Fibroblast of lung (primary cell): ENCODE measurements at places on chromosomes 3 and 15. TPM values are rescaled to one million over a fixed set of nuclear protein-coding genes. Genes with fewer than 3 reads are reported as not detected.
A peak's percentile ranks its signal among the peaks of the same experiment; 100 is the strongest.

DNA sequence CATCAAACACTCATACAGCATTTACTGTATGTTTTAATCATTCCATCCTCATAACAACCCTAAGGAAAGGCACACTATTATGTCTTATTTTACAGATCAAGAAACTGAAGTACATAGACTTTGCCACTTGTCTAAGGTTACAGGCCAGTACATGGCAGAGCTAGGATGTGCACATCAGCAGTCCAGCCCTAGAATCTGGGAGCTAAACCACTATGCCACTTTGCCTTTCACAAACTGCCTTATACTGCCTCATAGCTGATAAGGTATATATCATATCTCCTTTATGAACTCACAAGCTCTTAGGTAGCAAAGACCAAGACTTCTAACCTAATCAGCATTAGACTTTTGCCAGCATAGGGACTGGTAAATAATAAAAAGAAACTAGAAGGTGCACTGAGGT, 49.1 kb downstream of the MYO9A start:
- no peaks in the 10 kb centered on the region for H3K36me3 ChIP-seq
- H3K27me3 ChIP-seq, result no peaks in the 10 kb centered on the region
- H3K27ac ChIP-seq, result no peak overlapping the region
- no peak overlapping the region for H3K4me3 ChIP-seq
- DNase-seq, result no peak
- H3K4me1 ChIP-seq, result no peaks in the 10 kb centered on the region

DNA sequence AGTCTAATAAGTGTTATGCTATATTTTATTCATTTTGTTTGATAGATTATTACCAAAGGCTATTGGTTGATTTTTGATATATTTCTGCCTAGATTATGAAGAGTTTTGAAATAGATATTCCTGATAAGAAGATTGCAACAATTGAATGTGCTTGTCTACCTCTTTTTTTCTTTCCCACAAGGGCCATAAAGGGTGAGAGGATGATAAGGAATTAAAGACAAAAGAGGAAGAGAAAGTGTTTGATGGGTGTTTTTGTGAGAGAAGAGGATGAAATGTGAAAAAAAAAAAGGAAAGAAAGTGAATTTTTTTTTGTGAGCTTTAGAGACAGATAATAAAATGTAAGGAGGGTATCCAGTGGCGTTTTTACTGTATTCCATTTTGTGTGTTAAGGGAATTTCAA, 244.4 kb downstream of the CHST2 start:
- DNase-seq, result no peak
- H3K4me3 ChIP-seq, result no peak overlapping the region
- H3K27me3 ChIP-seq, result no peaks in the 10 kb centered on the region
- H3K27ac ChIP-seq, result no peak overlapping the region

GRCh38 chr15:62878070-62878469, 164.5 kb upstream of the TPM1 start:
- no peak for DNase-seq
- no peak overlapping the region for H3K4me3 ChIP-seq
- no peaks in the 10 kb centered on the region for H3K27me3 ChIP-seq
- no peaks in the 10 kb centered on the region for H3K4me1 ChIP-seq
- no peak overlapping the region for H3K27ac ChIP-seq
- no peaks in the 10 kb centered on the region for H3K36me3 ChIP-seq

- H3K27ac ChIP-seq, result no peak overlapping the region
- DNase-seq, result no peak
- no peaks in the 10 kb centered on the region for H3K27me3 ChIP-seq
- peaks cover 2% of the 10 kb centered on the region for H3K4me1 ChIP-seq
- peak overlapping the region; percentile 90 for H3K4me3 ChIP-seq
Observed at GRCh38 chr3:123068601-123069381, 2.0 kb downstream of the PDIA5 start.

DNA sequence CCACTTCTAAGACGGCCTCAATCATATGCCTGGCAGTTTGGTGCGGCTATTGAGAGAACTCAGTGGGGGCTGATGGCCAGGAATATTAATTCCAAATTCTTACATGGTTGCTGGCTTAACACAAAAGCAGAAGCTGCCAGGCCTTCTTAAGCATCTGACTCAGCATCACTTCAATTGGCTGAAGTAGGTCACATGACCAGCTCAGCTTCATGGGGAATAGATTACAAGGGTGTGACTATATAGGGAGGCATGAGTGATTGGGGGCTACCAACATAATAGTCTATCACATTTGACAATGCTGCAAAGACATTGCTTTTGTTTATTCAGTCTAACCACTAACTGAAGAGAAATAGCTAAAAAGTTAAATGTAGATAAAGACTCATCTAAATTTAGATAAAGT, 101.6 kb upstream of the ANKRD28 start:
- H3K36me3 ChIP-seq, result no peaks in the 10 kb centered on the region
- peak; percentile 69 for DNase-seq
- H3K4me1 ChIP-seq, result no peaks in the 10 kb centered on the region

GRCh38 chr15:85800478-85801123, 5.9 kb upstream of the KLHL25 start:
- no peaks in the 10 kb centered on the region for H3K36me3 ChIP-seq
- H3K27ac ChIP-seq, result no peak overlapping the region
- H3K4me3 ChIP-seq, result no peak overlapping the region
- DNase-seq, result peak; percentile 66
- H3K4me1 ChIP-seq, result no peaks in the 10 kb centered on the region

- DNase-seq, result no peak
- H3K36me3 ChIP-seq, result no peaks in the 10 kb centered on the region
- no peak overlapping the region for H3K4me3 ChIP-seq
- no peak overlapping the region for H3K27ac ChIP-seq
- no peaks in the 10 kb centered on the region for H3K4me1 ChIP-seq
- H3K27me3 ChIP-seq, result no peaks in the 10 kb centered on the region
Observed at GRCh38 chr15:49718234-49718633, 97.4 kb downstream of the DTWD1 start.

DNA sequence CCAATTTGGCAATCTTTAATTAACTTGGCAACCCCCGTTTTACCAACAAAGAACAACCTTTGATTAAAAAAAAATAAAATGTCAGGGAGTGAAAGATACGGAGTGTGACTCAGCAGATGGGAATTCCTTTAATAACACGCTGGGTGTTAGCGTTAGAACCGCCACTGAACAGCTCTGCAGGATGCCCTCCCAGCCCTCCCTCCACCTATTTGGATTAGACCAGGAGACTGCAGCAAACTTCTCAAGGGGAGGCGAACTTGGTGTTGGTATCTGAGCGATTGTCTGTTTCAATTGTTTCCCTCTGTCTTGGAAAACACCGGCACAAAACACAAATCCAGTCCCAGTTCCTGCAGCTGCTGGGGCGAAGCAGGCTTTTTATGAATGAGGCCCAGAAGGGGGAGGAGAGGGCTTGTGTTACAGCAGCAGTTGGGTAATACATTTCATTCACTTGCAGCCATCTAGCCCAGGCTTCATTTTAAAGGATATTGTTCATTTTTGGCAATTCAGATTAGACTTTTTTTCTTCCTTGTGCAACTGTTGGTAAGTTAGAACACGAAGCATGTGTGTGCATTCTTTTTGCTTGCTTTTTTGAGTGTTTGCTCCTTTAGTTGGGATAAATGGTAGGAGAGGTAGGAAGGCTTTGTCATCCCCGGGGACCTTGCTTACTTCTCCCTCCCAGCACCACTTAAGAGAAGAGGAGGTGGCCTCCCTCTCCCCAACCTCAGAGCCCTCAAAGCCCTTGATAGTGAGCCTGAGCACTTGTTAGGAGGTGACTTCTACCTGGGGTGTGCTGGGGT, 152.3 kb downstream of the IGF1R start:
- H3K4me1 ChIP-seq, result peaks cover 16% of the 10 kb centered on the region
- no peaks in the 10 kb centered on the region for H3K36me3 ChIP-seq
- H3K27ac ChIP-seq, result no peak overlapping the region
- peak; percentile 83 for DNase-seq
- H3K4me3 ChIP-seq, result no peak overlapping the region

DNA sequence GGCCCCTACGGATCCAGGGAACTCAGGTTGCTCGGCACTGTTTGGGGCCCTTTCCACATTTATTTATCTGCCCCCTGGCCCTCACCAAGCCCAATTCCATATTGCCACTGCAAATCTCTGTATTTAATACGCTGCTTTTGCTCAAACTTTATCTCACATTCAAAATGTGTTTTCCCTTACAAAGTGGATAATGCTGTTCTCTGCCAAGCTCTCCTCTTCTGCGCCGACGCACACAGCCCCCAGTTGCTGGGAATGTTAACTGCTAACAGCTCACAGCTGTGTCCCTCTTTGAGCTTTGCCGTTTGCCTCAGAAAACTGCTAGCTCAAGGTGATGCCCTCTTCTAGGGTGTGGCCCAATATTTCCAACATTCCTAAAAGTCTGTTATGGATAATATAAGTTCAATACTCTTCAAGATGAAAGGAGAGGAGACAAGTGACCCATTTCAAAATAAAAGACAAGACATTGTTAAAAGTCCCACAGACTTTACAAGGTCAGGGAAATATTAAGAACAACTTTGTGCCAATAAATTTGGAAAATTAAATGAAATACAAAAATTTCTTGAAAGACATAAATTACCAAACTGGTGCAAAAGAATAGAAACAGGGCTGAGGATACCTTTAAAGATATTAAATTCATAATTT, 12.6 kb upstream of the FBN1 start:
- no peak overlapping the region for H3K4me3 ChIP-seq
- peaks cover 2% of the 10 kb centered on the region for H3K4me1 ChIP-seq
- no peaks in the 10 kb centered on the region for H3K27me3 ChIP-seq

DNA sequence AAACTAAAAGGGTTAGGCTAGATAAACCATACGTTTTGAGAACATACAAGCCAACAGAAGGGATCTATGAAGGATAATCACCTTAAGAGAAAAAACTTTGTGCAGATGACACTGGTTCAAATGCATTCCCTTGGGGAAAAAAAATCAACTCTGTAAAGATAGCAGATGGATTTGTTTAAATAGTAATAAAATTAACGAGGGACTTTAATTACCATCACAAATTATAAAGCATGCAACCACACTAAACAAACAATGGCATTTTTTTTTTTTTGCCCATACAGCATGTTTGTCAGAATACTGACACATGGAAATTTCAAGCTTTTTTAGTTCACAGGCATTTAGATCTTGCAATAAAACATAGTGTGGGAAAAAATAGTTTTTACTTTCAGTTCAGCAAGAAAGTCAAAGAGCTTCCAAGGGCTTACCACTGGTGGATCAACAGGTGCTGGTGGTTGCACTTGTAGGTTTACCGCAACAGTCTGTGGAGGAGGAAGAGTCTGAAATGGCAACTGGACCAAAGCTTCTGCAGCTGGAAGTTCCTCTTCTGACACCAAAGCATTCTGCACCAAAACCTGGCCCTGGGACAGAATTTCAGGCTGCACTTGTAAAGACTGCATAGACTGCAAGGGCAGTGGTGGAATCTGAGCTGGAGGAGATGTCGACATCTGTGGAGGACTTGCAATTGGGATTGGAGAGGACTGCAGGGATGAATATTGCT, 53.1 kb downstream of the PHC3 start:
- no peak for DNase-seq
- no peak overlapping the region for H3K4me3 ChIP-seq
- no peaks in the 10 kb centered on the region for H3K27me3 ChIP-seq
- H3K4me1 ChIP-seq, result no peaks in the 10 kb centered on the region

DNA sequence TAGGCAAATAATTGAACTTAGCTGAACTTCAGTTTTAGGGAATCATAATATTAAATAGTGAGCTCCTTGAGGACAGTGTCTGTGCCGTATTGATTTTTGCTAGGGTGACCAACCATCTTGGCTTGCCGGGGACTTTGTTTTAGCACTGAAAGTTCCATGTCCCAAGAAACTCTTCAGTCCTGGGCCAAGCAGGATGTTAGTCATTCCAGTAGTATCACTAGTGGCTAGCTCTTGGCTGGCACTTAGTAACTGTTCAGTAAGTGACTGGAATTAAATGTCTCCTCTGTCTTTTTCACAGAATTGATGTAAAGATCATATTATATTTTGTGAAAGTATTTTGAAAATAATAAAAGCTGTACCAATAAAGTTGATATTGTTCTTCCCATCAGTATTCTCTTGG, 42.3 kb downstream of the RSRC1 start:
- H3K27me3 ChIP-seq, result no peaks in the 10 kb centered on the region
- no peak overlapping the region for H3K27ac ChIP-seq
- H3K4me3 ChIP-seq, result no peak overlapping the region

DNA sequence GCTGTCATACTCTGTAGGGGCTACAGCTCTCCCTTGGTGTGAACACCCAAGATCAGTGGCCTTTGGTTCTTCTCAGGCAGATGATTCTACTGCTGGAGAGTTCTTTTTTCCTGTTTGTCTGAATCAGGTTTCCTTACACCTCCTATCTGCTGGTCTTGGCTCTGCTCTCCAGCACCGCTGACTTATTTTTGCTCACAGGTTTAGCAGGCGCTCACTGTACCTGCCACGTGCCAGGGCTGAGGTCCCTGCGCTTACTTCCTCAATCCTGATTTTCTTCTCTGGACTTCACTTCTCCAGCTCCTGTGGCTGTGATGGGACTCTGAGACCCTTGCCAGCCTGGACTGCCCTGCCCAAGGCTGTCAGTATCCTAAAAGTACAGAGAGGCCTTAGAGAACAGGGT, 9.5 kb downstream of the BSN start:
- H3K27me3 ChIP-seq, result peaks cover 3% of the 10 kb centered on the region
- no peaks in the 10 kb centered on the region for H3K36me3 ChIP-seq
- H3K27ac ChIP-seq, result no peak overlapping the region

DNA sequence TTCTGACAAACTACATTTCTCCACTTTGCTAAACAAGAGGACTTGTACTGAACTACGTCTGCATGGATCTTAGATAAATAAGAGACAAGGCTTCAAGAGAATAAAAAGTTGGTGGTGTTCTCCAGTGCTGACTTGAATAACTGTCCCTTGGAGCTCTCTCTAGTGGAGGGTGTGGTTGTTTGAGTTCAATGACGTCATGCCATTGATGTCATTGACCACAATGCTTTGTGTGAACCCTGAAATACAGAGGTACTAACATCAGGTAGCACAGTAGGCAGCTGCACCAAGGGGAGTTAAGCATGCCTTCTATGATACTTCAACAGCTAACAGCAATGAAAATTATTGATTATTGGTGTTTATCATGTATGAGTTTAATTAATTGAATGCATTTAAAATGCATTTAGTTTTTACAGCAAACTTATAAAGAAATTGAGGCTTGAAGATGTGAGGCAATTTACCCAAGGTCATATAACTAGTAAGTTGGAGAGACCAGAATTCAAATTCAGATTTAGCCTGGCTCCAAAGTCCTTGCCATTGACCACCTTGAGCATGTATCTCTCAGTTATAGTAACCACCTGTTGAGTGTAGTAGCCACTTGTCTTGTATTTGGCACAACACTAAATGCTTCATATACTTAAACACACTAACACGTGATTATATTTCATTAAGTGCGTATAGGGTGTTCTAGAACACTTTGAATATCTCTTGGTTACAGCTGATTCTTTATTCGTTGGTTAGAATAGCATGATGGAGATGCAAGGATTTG, 126.0 kb upstream of the ANKRD28 start:
- H3K4me3 ChIP-seq, result no peak overlapping the region
- peaks cover 9% of the 10 kb centered on the region for H3K27me3 ChIP-seq
- H3K27ac ChIP-seq, result no peak overlapping the region
- peak; percentile 8 for DNase-seq
- H3K36me3 ChIP-seq, result no peaks in the 10 kb centered on the region

- no peaks in the 10 kb centered on the region for H3K27me3 ChIP-seq
- H3K27ac ChIP-seq, result no peak within 1 kb of the TSS
- DNase-seq, result no peak
- H3K4me1 ChIP-seq, result no peaks in the 10 kb centered on the region
- no peak within 1 kb of the TSS for H3K4me3 ChIP-seq
Observed at GRCh38 chr3:48621461-48621869, at the start of gene TMEM89. Gene TMEM89 (minus strand): TSS chr3:48621769. CDS start chr3:48621756, 13 bp downstream.

Gene NCK1
- polyA plus RNA-seq, result 56.2 and 62.7 TPM in 2 replicates

Gene AGTR1
- polyA plus RNA-seq, result 1.6 and 3.9 TPM in 2 replicates

Gene NEK10
- 1.4 and 1.5 TPM in 2 replicates for polyA plus RNA-seq

Gene SLITRK3
- not detected in 2 replicates for polyA plus RNA-seq

Gene SLC38A3
- 0.02 TPM in 1 of 2 replicates, not detected in the other for polyA plus RNA-seq
